ENCODE measurements at places on chromosomes 4 and X.

DNA sequence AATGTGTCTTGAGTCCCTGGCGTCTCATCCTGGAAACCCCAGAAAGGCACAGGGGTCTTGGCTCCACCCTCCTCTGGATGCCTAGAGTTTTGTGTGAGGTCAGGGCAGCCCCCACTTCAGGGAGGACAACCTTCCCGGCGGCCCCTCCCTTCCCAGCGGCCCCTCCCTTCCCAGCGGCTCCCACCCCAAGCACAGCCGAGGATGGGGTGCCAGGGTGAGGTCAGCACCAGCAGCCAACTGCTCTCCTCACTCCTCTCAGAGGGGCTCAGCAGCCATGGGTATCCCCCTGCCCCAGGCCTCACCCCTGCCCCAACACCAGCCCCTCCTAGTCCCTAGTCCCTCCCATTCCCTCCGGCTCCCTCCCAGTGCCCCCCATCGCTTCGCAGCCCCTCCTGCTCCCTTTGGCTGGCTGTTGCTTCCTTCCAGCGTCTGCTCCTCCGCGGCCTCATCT lies 17.4 kb downstream of the DGKQ start:
- no peak for DNase-seq

DNA sequence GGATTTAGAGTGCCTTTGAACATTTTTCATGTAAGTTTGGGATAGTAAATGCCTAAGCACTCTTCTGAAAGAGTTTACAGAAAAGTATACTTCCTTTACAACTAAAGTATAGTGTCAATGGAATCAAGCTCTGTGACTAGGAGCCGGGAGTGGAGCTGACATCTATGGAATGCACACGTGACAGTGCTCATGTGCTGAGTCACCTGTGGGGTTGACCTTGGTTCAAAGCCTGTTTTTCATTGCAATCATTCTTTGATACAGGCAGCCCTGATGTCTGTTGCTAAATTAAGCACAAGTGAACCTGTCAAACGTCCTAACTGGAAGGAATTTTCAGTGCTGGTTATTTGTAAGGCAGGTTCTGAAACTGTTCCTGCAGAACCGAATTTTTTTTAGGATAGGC lies 82.5 kb downstream of the GPAT3 start:
- DNase-seq, result no peak

DNA sequence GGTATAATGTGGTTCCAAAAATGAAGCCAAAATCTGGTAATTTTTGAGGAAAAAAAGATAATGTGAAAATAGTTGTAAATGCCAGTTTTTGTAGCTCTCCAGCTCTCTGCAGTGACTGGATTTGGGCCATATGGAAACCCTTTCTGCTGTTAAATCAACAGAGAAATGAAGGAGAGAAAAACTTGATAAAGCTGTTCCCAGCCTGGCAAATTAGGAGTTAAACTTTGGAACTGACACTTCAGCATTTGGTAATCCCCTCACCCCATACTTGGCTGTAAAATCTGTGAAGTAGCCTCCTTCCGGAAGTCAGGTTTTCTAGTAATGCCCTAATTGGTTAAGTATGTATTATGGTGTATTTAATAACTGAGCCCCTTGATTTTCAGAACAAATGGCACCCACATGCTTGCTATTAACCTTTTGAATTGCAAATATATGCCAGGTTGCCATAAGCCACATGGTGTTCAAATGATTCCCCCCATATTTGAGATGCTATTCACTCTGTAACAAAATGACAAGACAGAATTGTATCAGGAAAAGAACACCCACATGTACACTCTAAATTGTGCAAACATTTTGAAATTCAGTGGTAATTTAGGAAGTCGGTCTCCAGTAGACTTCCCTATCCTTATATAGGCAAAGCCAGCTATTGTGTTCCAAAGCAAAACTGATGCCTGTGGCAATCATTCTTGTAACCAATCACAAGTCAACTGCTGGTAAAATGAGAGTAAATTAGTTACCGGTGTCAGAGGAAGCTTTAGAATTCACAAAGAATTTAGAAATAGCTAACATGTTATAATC lies 96.3 kb upstream of the ADAMTS3 start:
- no peak for DNase-seq

- DNase-seq, result no peak
Measured at GRCh38 chr4:85482010-85482738, 7.2 kb downstream of the ARHGAP24 start.

- no peak for DNase-seq
Measured at GRCh38 chr4:156545003-156545785, 426.4 kb downstream of the PDGFC start.

DNA sequence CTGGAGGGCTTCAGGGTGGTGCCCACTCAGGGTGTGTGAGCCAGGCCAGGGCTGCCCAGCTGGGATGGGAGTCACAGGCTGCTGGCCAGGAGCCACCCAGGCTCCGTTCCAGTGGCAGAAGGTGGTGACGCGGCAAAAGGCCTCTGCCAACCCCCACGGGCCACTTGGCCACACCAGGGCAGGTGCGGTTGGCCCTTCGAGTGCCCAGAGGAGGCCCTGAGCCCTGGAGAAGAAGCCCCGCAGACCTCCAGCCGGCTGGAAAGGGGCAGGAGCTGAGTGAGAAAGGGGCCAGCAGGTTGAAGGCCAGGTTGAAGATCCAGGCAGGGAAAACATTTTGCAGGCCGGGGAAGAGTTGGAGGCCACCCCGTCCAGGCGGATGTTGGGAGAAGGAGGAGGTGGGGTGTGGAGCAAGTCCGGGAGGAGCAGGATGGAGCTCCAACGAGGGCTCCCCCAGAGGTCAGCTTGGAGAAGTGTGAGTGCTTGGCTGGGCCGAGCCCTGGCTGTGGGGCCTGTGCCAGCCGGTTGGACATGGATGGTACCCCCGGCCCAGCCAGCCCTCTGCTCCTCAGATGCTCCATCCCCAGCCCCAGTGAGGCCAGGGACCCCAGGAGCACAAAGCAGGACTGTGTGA lies 2.8 kb upstream of the CPLX1 start:
- no peak for DNase-seq

- no peak for DNase-seq
Measured at GRCh38 chr4:130233377-130234047, 1137.6 kb downstream of the C4orf33 start.

All from central memory CD4-positive, alpha-beta T cell (primary cell).